ENCODE measurements at places on chromosomes 7 and 10.

GRCh38 chr10:109762555-109762954 is 160.8 kb downstream of the XPNPEP1 start:
- no peak for DNase-seq
- H3K4me3 ChIP-seq = no peak overlapping the region
- no peaks in the 10 kb centered on the region for H3K27me3 ChIP-seq
- no peak overlapping the region for H3K27ac ChIP-seq

DNA sequence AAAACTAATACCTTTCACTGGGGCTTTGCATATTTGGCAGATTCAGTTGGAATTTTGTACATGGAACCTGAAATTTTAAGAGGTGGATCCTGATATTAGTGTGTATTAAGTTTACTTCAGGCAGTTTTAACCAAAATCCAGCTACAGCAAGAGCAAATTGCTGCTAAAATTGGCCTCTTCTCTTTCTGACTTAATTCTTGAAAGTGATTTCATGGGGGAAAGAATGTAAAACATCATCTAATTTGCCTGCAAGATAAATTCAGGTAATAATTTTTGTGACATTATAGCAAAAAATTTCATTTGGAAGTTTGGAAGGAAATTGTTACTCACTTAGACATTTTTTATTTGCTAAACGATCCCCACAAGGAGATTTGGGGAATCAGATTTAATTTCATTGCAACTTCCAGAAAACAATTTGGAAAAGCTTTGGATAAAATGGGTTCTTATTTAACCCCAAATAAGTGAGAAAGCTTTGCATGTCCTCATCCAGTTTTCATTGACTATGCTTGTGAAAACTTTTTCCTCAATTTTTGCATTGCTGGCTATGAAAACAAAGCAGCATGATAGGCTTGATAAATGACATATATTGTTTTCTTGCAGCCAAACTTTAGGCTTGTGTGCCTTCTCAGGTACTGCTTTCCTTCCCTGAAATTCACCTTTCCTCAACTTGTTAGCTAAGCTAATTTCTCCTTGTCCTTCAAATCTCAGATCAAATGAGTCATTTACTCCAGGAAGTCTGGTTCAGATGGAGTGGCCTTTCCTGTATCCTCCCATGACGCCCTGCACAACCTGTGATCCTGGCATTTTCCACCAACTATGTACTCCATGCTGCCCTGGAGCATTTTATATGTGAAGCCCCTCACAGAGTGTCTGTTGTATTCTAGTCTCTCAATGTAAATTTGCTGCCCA is 27.4 kb upstream of the ZNF438 start:
- no peak overlapping the region for H3K27ac ChIP-seq
- DNase-seq = no peak
- peaks cover 5% of the 10 kb centered on the region for H3K4me1 ChIP-seq
- H3K36me3 ChIP-seq = no peaks in the 10 kb centered on the region
- H3K27me3 ChIP-seq = no peaks in the 10 kb centered on the region

GRCh38 chr10:21385996-21386585 is 139.4 kb downstream of the SKIDA1 start:
- DNase-seq = peak; percentile 37
- H3K4me3 ChIP-seq = no peak overlapping the region
- H3K27me3 ChIP-seq = no peaks in the 10 kb centered on the region
- H3K27ac ChIP-seq = peak overlapping the region; percentile 83

DNA sequence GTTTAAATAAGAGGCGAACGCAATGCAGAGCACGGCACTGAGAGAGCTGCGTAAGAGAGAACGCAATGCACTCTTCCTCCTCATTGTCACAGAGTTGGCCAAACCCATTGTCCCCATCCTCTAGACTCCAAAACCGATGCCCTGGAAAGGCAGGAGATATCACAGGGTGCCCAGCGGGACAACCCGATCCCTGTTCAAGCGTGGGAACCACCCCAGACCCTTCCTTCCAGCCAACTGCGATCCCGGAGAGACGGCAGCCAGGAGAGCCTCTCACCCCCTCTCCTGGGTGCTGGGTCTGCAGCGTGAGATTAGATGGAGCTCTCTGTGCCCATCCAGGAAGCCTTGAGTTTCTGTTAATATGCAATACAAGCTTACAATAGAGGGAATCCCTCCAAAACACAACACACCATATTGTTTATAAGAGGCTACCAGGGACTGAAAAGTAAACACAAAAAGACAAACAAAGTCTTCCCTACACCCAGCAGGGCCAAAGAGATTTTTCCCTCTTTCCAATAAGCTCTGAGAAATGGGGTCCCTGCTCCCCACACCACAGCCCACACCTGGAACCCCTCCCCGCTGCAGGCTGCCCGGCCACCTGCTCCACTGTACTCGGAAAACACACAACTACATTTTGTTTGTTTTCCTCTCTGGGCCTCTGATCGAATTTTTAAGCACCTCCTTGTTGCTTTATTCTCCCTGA is 187.6 kb downstream of the ADARB2 start:
- no peaks in the 10 kb centered on the region for H3K36me3 ChIP-seq
- H3K27me3 ChIP-seq = no peaks in the 10 kb centered on the region
- no peaks in the 10 kb centered on the region for H3K4me1 ChIP-seq

DNA sequence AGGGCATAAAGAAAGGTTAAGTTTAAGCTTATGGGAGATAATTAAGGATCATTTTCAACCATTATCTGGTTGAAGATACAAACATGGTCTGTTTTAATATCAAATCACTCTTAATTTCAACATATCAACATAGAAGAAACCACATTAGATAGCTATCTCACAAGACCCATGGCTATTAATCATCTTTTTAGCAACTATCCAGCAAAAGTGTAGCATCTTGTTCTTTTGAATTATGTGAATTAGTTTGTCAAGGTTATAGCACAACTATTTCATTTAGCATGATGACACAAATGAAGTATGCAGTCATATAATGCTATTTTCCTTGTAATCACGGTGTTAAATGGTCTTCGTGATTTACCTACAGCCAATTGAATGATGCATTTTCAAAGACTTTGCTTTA is 58.9 kb upstream of the PPP1R9A start:
- H3K27ac ChIP-seq = no peak overlapping the region
- no peaks in the 10 kb centered on the region for H3K4me1 ChIP-seq
- H3K27me3 ChIP-seq = no peaks in the 10 kb centered on the region
- no peak for DNase-seq

DNA sequence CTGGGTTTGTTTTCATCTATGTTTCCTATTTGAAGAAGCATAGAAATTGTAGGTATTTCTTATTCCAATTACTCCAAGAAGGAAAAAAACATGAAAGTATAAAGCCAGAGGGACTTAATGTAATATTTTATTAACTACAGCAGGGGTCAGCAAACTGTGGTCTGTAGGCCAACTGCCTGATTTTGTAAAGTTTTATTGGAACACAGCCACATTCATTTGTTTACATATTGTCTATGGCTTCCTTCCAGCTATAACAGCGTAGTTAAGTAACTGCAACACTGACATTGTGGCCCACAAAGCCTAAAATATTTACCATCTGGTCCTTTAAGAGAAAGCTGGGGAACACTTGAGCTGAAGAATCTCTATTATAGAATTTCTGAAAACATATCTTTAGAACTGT is 306.2 kb downstream of the BICC1 start:
- no peaks in the 10 kb centered on the region for H3K36me3 ChIP-seq
- H3K4me1 ChIP-seq = no peaks in the 10 kb centered on the region
- no peak overlapping the region for H3K27ac ChIP-seq
- H3K4me3 ChIP-seq = no peak overlapping the region

DNA sequence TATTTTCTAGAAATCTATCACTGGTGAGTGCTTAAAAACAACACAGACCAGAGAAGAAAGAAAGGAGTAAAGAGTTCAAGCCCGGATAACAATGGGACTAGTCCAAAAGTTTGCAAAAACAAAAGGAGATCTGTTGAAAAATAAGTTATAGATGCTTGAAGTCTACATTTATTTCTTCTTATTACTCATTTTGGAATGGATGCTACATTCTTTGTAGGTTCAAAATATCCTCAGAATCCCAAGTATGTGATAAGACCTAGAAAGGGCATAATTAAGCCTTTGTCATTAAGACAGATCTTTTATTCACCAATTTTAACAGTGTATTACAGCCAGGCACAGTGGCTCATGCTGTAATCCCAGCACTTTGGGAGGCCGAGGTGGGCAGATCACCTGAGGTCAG is 42.7 kb upstream of the ITGB8 start:
- no peaks in the 10 kb centered on the region for H3K27me3 ChIP-seq
- H3K27ac ChIP-seq = no peak overlapping the region
- H3K4me3 ChIP-seq = no peak overlapping the region
- DNase-seq = no peak

DNA sequence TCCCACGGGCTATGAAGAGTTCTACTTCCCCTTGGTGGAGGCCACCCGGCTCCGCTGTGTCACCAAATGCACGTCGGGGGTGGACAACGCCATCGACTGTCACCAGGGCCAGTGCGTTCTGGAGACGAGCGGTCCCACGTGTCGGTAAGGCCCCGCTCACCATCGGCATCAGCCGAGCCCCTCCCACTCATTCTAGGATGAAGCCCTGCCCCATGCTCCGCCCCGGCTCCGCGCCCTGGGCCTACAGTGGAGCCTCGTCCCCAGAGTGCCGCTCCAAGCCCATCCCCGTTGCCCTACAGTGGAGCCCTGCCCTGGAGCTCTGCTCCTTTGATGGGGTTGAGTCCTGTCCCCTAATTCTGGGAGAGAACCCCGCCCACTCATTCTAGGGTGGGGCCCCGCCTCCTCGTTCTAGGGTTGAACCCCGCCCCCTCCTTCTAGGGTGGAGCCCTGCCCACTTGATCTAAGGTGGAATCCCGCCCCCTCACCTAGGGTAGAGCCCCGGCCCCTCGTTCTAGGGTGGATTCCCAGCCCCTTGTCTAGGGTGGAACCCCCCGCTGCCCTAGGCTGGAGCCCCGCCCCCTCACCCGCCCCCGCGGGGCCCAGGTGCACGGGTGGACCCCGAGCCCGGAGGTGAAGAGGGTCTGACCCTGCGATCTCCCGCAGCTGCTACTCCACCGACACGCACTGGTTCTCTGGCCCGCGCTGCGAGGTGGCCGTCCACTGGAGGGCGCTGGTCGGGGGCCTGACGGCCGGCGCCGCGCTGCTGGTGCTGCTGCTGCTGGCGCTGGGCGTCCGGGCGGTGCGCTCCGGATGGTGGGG is 3.4 kb upstream of the MUC12 start:
- H3K27ac ChIP-seq = no peak overlapping the region
- peak; percentile 87 for DNase-seq
- peak overlapping the region; percentile 38 for H3K4me3 ChIP-seq
- H3K4me1 ChIP-seq = peaks cover 4% of the 10 kb centered on the region
- peaks cover 3% of the 10 kb centered on the region for H3K27me3 ChIP-seq

DNA sequence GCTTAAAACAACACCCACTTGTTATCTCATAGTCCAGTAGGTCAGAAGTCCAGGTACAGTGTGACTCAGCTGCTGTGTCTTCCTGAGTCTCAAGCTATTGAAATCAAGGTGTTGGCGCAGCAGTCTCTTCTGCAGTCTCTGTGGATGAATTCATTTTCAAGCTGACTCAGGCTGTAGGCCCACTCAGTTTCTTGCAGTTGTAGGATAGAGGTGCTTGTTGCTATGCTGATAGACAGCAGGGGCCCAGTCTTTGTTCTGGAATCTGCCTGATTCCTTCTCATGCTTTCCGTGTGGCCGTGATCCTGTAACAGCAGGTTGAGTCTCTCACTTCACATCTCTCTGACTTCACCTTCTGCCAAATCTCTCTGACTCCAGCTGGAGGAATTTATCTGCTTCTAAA is 400.4 kb upstream of the POM121L12 start:
- no peaks in the 10 kb centered on the region for H3K36me3 ChIP-seq
- H3K4me3 ChIP-seq = no peak overlapping the region
- H3K4me1 ChIP-seq = no peaks in the 10 kb centered on the region
- H3K27ac ChIP-seq = no peak overlapping the region
- no peaks in the 10 kb centered on the region for H3K27me3 ChIP-seq
- peak; percentile 72 for DNase-seq

GRCh38 chr10:95841661-95842498 is 65.9 kb upstream of the CC2D2B start:
- DNase-seq = peak; percentile 21
- H3K4me1 ChIP-seq = no peaks in the 10 kb centered on the region
- no peak overlapping the region for H3K4me3 ChIP-seq

- H3K27me3 ChIP-seq = peaks cover 46% of the 10 kb centered on the region
- peaks cover 5% of the 10 kb centered on the region for H3K4me1 ChIP-seq
- no peak overlapping the region for H3K4me3 ChIP-seq
- H3K27ac ChIP-seq = no peak overlapping the region
Observed at GRCh38 chr7:143360788-143361551, 1.5 kb downstream of the FAM131B start.

GRCh38 chr7:103705542-103705941 is 259.5 kb upstream of the SLC26A5 start:
- no peaks in the 10 kb centered on the region for H3K36me3 ChIP-seq
- DNase-seq = no peak
- H3K4me3 ChIP-seq = no peak overlapping the region
- no peaks in the 10 kb centered on the region for H3K27me3 ChIP-seq
- no peaks in the 10 kb centered on the region for H3K4me1 ChIP-seq

- no peak overlapping the region for H3K4me3 ChIP-seq
- no peak overlapping the region for H3K27ac ChIP-seq
- no peaks in the 10 kb centered on the region for H3K36me3 ChIP-seq
- H3K27me3 ChIP-seq = no peaks in the 10 kb centered on the region
Observed at GRCh38 chr7:70668606-70669358, 463.2 kb upstream of the GALNT17 start.

DNA sequence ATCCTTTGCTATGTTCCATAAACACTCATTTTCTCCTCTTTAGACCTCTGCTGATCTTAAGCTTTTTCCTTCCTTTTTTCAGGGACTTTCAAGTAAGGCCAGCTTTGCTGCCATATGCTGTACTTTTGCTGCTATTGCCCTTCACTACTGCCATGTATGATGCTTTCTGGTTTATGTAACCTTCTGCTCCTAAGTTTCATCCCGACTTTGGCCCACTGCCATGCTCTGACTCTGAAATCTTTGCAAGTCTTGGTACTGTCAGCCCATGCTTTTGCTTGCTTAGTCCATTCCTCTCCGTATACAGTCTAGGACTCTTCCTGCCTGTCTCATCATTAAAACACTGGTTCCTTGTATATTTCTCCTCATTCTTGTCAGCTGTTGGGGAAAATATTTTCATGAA is 152.4 kb downstream of the RNF133 start:
- H3K4me3 ChIP-seq = no peak overlapping the region
- no peaks in the 10 kb centered on the region for H3K36me3 ChIP-seq
- H3K4me1 ChIP-seq = no peaks in the 10 kb centered on the region
- no peak for DNase-seq
- no peak overlapping the region for H3K27ac ChIP-seq

- no peak overlapping the region for H3K27ac ChIP-seq
- peaks cover 12% of the 10 kb centered on the region for H3K4me1 ChIP-seq
- DNase-seq = no peak
- H3K4me3 ChIP-seq = no peak overlapping the region
- H3K36me3 ChIP-seq = no peaks in the 10 kb centered on the region
Observed at GRCh38 chr7:366161-366803, 76.3 kb downstream of the FOXL3 start.

GRCh38 chr7:129750091-129750490 is 138.6 kb downstream of the NRF1 start:
- H3K4me3 ChIP-seq = no peak overlapping the region
- H3K27ac ChIP-seq = no peak overlapping the region
- no peak for DNase-seq
- H3K27me3 ChIP-seq = no peaks in the 10 kb centered on the region
- peaks cover 12% of the 10 kb centered on the region for H3K4me1 ChIP-seq

- no peak for DNase-seq
- no peaks in the 10 kb centered on the region for H3K36me3 ChIP-seq
- no peaks in the 10 kb centered on the region for H3K27me3 ChIP-seq
- no peak overlapping the region for H3K27ac ChIP-seq
Observed at GRCh38 chr7:79507131-79507530, 53.7 kb upstream of the MAGI2 start.
